ENCODE measurements at places on chromosomes 16 and 17.

DNA sequence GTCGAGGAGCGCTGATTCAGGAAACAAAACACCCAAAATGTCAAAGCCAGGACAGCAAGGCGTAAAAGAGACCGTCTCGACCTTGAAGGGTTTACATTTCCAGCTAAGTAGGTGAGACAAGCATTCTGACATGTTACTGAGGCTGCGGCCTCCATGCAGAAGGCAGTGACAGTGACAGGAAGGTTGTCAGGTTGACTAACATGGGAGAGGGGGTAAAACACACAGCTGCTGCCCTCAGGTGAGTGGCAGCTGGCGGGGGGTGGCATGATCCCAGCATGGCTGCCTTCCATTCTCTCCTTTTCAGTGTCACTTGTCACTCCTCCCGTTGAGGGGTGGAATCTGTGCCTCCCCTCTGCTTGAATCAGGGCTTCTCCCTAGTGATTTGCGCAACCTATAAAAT is 31.9 kb upstream of the CRHR1 start:
- DNase-seq, result no peak

DNA sequence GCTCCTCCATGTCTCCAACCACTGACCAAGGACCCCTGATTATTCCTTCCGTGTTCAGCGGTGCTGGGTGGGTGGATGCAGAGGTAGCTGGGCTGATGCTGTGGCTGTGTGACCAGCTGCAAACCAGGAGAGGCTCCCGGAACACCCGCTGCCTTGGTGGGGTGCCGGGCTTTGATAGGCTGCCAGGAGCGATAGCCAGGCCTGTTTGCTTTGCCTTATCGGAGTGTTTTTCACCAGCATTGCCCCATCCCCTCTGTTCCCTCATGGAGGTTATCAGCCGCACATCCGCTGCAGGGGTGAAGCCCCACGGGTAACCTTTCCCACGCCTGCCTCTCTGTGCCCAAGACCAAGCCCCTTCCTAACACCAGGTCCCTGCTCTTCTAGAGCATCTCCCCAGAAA is 354.3 kb downstream of the C16orf95 start:
- no peak for DNase-seq

DNA sequence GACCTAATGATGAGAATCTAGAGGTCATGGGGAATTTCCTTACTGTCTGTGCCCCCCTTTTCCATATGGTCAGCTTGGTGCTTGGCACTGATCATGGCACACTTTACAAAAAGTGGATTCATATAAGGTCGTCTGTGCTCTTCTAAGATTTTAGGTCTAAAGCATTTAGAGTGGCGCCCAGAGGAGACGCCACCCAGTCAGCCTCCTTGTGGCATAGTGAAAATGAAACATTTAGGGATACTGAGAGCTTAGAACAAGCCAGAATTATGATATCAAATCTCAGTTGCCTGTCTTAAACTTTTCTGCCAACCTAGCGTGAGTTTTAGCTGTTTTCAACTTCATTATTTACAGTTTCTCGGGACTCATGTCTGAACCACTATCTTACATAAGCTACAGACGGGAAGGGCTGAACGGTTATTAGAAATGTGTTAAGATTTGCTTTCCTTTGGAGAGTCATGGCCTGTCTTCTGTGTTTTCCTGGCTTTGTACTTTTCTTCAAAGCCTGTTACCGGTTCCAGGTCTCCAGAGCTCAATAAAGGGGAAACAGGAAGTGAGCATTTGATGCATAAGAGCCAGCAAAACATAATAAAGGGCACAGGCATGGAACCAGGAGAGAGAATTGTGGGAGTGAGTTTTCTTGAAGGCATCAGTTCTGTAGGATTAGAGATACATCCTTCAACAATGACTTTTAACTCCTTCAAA is 13.7 kb downstream of the ZNRF1 start:
- DNase-seq, result no peak

- DNase-seq, result no peak
Observed at GRCh38 chr17:77200711-77201110, 59.9 kb downstream of the SEC14L1 start.

GRCh38 chr17:6862825-6863224 is 31.3 kb upstream of the TEKT1 start:
- DNase-seq, result no peak

GRCh38 chr17:51259564-51260236 is at the start of gene MBTD1:
Gene MBTD1, minus strand, starts transcription at chr17:51260049. Its CDS starts 34,888 bp downstream, at chr17:51225161.
- peak; percentile 95 for DNase-seq

GRCh38 chr17:35245196-35245486 is 2.3 kb downstream of the SLFN5 start:
- no peak for DNase-seq

- no peak for DNase-seq
Observed at GRCh38 chr16:25692351-25692741, 587 bp downstream of the HS3ST4 start.

- no peak for DNase-seq
Observed at GRCh38 chr17:66712453-66712852, 122.5 kb upstream of the CACNG5 start.

DNA sequence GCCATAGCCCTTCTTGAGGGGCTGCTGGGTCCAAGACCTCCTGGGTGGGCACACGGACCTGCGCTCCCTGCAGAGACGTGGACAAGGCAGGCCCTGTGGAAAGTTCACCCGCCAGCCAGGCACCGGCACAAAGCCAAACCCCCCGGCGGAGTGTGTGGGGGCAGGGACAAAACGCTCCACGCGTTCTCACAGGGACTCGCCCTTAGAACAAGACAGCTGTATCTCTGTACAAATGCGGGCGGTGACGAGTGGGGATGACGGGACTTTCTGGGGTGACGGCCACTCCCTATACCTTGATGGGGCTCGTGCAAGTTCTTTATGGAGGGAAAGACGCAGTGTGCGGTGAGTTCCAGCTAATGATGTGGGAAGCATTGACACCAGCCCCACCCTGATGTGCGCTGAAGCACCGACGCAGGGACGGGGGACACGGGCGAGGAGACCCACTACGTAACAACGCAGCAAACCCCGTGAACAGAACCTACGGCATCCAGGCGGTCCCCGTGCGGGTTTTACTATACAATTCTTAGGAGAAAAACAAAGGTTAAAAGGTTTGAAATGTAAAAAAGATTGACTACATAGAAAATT is 49.4 kb downstream of the LMF1 start:
- no peak for DNase-seq

GRCh38 chr17:37117373-37118142 is 168.8 kb downstream of the AATF start:
- no peak for DNase-seq

- no peak for DNase-seq
Observed at GRCh38 chr17:7873051-7873450, 15.2 kb downstream of the CYB5D1 start.

DNA sequence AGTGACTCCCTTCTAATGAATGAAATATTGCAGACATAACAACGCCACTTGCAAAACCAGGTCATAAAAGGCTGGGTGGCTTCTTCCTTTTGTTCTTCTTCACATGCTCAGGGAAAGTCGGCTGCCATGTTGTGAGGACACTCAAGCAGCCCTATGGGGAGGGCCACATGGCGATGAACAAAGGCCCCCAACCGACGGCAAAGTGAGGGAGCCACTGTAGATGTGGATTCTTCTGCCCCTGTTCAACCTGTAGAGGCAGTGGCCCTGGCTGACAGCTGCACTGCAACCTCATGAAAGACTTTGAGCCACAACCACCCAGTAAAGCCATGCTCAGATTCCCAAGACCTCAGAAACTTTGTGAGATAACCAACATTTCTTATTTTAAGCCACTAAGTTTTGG is 203.5 kb upstream of the TNRC6C start:
- no peak for DNase-seq

GRCh38 chr17:19865021-19865420 is 2.7 kb downstream of the ULK2 start:
- DNase-seq, result no peak

DNA sequence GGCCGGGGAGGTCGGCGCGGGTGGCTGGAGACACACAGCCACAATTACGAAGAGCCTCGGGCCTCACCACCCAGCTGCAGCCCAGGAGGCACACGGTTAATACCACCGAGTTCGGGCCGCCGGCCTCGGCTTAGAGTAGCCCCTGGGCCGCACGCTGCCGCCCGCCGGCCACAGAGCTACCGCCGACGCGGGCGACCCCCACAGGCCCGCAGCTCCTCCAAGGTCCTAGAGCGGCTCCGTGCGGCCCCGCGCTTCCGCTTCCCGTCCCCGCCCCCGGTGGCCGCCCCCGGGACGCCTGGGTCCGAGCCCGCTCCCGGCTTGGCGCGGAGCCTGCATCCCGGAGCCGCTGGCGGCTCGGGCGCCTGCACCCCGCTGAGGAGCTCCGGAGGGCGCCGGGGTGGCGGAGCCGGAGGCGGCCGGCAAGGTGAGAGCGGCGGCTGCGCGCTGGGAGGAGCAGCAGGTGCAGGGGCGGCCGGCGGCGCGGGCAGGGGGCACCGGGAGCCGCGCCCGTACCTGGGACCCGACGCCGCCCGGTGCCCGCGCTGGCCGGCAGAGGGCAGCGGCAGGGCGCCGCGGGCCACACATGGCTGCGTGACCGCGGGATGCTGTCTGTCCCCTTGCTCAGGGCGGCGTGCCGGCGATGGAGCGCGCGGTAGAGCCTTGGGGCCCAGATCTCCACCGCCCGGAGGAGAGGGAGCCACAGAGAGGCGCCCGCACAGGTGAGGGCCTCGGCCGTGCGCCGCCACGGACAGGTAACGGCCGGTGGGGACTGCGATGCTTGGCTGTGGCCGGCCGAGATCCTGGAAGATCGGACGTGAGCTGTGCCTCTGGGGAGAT is at the start of gene ZNF48:
TSS of gene ZNF48 (plus strand) at position 266 of the 837 bp plus-strand sequence. CDS start at position 641, 375 bp downstream.
- DNase-seq, result peak; percentile 89

DNA sequence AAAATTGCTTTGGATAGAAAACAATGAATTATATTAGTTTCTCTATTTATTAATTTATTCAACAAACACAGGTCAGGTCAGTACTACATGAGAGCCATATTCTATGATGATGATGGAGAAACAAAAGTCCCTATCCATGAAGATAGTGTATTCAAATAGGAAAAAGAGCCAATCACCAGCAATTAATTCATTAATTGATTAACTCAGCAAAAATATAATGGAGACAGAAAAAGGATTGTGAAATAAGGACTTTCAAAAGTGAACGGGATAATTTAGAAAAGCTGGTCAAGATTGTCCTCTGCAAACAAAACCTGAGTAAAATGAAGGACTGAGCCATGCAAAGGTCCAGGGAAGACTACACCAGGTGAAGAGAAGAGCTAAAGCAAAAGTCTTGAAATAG is 1517.7 kb upstream of the CDH8 start:
- no peak for DNase-seq

DNA sequence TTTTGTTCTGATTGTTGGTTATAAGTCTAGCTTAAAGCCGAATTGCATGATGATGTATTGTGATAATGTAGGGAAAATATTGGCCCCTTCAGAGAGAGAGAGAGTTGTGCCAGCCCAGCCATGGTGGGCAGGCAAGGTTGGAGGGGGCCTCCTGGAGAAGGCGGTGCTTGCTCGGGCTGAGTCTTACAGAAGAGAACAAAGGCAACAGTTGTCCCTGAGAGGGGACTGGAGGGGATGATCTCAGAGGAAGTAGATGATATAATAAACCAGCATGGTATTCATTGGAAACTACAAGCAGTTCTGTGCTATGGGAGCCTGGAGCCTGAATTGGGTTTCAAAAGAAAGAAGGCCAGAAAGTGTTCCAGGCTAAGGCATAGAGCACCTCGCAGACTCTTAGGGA is 173.8 kb downstream of the RPTOR start:
- no peak for DNase-seq

DNA sequence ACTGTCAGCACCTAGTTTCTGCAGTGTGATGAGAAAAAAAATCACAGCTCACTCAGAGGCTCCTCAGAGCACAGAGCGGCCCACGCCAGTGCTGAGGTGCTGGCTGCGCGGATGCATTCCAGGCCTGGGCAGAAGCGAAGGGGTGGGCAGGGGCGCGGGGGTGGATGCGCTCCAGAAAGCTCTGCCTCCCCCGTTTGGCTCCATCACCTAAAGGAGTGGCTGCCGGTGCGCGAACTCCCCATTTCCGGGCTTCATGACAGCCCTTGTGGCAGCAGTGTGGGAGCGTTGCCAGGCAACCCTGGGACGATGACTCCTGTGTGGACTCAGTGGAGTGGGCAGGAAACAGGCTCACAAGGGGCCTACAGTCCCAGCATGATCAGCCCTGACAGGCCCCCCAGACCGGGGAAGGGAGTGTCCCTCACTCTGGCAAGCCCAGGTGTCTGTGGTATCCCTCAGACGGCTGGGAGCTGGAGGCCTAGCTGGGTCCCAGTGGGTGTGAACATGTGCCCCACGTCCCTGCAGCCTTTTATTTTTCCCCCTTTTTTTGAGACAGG is 32.8 kb upstream of the NUDT16L1 start:
- DNase-seq, result no peak

- DNase-seq, result no peak
Observed at GRCh38 chr16:2809149-2809760, 7.8 kb upstream of the PRSS21 start.

- no peak for DNase-seq
Observed at GRCh38 chr16:58011652-58012051, 10.4 kb downstream of the USB1 start.

- no peak for DNase-seq
Observed at GRCh38 chr16:85862476-85863383, 36.2 kb upstream of the IRF8 start.

GRCh38 chr16:85232369-85233142 is 120.3 kb upstream of the CIBAR2 start:
- no peak for DNase-seq

- DNase-seq, result no peak
Observed at GRCh38 chr17:45313996-45314740, 2.7 kb downstream of the MAP3K14 start.

GRCh38 chr16:57266531-57267260 is 17.8 kb downstream of the PLLP start:
- DNase-seq, result no peak

DNA sequence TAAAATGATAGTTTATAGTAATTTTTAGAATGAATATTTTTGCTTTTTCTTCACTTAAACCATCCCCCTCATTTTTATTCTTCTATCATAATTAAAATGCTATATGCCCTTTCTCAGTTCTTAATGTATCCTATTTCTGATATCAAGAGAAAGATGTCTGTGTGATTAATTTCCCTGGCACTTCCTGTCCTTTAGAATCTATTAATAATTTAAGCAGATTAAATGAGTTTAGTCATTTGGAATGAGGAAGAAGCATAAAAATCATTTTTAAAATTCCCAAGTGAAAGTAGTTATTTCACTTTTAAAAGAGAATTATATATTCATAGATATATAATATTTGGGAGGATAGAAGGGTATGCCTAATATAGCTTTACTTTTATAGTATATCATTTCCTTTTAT is 27.8 kb upstream of the CDR2 start:
- DNase-seq, result no peak
